ENCODE measurements at places on chromosomes 6 and 20.
A peak's percentile ranks its signal among the peaks of the same experiment; 100 is the strongest.

DNA sequence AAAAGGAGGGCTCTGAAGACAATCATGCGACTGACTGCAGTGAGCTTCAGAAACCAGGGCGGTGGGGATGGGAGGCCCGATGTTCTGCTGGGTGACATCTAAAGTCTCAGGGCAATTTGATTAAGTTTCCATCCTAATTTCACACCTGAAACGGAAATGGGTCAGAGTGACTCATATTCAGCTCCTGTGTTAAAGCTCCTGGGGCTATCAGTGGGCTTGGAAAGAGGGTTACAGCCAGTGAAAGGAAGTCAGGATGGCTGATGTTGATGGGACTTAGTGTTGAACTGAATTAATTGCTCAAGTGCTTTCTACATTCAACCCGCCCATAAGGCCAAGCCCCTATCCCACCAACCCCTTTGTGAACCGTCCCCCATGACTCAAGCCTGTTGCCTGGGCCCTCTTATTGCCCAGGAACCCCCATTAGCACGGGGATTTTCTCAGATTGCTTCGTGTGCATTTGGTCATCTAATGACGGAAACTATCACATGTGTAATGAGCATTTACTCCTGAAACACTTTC, 47.1 kb upstream of the TBC1D7 start:
- no peak overlapping the region for H3K4me3 ChIP-seq
- no peak overlapping the region for H3K27ac ChIP-seq
- H3K4me1 ChIP-seq: no peaks in the 10 kb centered on the region
- no peaks in the 10 kb centered on the region for H3K36me3 ChIP-seq

- H3K4me1 ChIP-seq: peaks cover 13% of the 10 kb centered on the region
- no peak for DNase-seq
Measured at GRCh38 chr20:49501917-49502316, 19.4 kb upstream of the KCNB1 start.

- H3K4me1 ChIP-seq: no peaks in the 10 kb centered on the region
- peak; percentile 79 for DNase-seq
Measured at GRCh38 chr6:27495386-27496135, 22.7 kb upstream of the ZNF184 start.

GRCh38 chr6:72212686-72213085, 326.3 kb downstream of the RIMS1 start:
- no peaks in the 10 kb centered on the region for H3K4me1 ChIP-seq
- no peaks in the 10 kb centered on the region for H3K27me3 ChIP-seq
- no peak overlapping the region for H3K4me3 ChIP-seq
- H3K36me3 ChIP-seq: no peaks in the 10 kb centered on the region
- no peak overlapping the region for H3K27ac ChIP-seq
- no peak for DNase-seq

DNA sequence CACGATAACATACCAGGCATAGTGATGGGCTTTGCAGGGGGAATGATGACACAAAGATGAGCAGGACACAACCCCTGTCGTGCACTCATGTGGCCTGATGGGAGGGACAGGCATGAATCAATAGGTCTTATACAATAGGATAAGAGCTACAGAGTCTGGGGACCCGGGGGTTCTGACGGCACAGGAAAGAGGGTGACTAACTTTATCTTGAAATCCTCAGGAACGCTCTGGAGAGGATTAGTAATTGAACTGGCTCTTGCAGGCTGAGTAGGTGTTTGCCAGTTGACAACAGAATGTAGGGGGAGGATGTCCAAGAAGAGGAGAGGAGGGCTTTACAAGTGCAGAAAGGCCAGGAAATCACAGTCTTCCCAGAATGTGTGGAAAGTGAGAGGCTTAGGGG, 219.9 kb upstream of the ECI2 start:
- no peak overlapping the region for H3K27ac ChIP-seq
- no peaks in the 10 kb centered on the region for H3K36me3 ChIP-seq
- peaks cover 11% of the 10 kb centered on the region for H3K4me1 ChIP-seq
- H3K4me3 ChIP-seq: no peak overlapping the region
- no peaks in the 10 kb centered on the region for H3K27me3 ChIP-seq
- DNase-seq: no peak

- H3K27ac ChIP-seq: no peak overlapping the region
- DNase-seq: no peak
- no peak overlapping the region for H3K4me3 ChIP-seq
- no peaks in the 10 kb centered on the region for H3K4me1 ChIP-seq
Measured at GRCh38 chr6:89273816-89274215, 41.3 kb downstream of the GABRR2 start.

Data from ascending aorta (tissue), 2 donors.